ENCODE measurements at places on chromosomes 7 and 10.

GRCh38 chr10:83476211-83476610 lies 663.1 kb upstream of the GHITM start:
- DNase-seq: no peak

DNA sequence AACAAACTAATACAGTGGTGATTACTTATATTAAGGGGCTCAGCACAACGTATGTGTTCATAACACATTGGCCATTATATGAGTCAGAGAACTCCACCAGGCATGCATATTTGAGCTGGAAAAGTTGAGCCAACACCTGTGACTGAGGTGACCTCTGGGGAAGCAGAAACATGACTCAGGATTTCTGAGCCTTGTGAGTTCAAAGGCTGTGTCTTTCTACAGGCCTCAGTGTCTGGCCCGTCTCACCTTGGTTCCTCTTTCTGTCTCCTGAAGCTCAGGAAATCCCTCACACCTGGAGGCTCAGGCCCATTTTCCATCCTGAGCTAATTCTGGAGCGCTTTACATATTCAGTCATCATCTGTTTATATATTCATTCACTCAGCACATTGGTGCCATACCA lies 230.9 kb upstream of the AGK start:
- DNase-seq: no peak

GRCh38 chr7:143042790-143043271 lies 9.3 kb upstream of the OR6V1 start:
- DNase-seq: no peak

GRCh38 chr7:41882745-41883420 lies 180.0 kb upstream of the INHBA start:
- DNase-seq: no peak

DNA sequence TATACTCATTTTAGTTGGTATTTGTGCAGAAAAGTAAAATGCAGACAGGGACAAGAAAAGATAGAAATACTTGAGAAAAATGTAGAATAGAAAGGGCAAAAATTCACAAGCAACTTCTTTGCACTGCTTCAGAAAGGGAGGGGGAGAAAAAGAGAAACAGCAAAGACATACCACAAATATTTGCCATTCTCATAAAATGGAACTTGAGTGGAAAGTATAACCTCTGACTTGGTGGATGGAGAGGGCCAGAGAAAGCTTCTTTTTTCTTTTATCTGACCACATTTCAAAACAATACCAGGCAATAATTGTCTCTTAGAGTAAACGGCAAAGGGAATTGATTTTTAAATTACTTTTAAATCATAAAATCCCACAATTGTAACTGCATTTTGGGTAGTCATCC lies 35.8 kb upstream of the TRUB1 start:
- no peak for DNase-seq

DNA sequence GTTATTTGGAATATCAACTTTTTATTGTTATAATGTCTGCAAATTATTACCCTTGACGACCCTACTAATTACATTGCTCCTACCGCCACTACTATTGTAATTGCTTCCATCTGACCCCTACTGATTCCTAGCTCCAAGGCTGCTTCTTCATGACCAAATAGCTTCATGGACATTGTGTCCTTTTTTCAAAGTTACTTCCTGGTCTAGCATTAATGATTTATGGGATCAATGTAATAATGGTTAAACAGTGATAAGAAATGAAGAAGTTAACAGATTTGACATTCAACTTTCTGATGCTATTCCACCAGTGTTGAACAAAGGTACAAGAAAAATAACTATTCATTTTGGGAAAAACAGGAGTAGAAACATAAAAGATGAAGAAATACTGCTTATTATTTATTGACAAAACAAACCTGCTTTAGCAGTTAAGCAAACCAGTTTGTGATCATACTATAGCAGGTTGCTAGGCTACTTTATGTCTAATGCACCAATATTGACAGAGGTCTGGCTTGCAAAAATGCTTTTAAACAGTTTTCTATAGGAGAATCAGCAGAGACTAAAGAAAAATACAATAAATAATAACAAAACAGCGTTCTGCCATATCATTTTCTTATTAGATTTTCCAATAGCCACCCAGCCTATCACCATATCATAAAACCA lies 125.8 kb downstream of the PCLO start:
- no peak for DNase-seq

- no peak for DNase-seq
Observed at GRCh38 chr7:73969991-73970390, 58.0 kb upstream of the ELN start.

DNA sequence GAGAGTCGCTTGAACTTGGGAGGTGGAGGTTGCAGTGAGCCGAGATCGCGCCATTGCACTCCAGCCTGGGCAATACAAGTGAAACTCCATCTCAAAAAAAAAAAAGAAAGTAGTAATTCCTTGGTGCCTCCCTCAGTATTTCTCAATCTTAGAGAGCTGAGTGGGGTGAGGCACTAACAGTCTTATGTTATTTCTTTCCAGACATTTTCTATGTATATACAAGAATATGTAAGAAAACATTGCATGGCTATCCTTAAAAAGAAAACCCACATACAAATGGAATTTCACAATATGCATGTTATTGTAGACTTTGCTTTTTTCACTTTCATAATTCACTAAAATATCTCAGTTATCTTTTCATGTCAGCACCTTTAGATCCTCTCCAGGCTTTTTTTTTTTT lies 13.6 kb upstream of the SLF2 start:
- DNase-seq: no peak

DNA sequence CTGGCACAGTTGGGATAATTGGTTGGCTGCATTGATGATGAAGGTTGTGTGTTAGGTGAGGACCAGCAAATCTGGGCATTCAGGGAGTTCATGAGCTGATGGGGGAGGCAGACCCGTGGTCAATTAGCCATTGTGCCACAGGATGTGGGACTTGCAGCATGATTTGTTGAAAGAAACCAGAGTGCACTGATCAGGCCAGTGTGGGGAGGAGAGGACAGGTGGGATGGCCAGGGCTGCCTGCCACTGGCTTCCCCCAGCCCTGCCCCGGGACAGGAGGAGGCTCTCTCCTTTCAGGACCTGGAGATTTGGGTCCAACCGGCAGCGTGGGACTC lies 4.3 kb downstream of the CLIP2 start:
- no peak for DNase-seq

DNA sequence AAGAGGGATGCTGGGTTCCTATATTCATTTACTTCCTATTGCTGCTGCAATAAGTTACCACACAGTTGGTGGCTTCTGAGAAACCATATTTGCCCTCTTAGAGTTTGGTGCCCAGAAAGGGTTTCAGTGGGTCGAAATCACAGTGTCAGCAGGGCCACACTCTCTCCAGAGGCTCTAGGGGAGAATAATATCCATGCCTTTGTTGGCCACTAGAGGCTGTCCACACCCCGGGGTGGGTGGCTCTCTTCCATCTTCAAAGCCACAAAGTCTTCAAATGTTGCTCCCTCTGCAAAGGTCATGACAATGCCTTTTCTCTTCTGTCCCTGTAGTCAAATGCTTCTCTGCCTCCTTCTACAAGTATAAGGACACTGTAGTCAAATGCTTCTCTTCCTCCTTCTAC lies 989.4 kb downstream of the CCSER2 start:
- no peak for DNase-seq

- DNase-seq: no peak
Observed at GRCh38 chr10:81576336-81576735, 298.7 kb upstream of the NRG3 start.

GRCh38 chr10:20271490-20271889 lies 455.3 kb downstream of the PLXDC2 start:
- no peak for DNase-seq

DNA sequence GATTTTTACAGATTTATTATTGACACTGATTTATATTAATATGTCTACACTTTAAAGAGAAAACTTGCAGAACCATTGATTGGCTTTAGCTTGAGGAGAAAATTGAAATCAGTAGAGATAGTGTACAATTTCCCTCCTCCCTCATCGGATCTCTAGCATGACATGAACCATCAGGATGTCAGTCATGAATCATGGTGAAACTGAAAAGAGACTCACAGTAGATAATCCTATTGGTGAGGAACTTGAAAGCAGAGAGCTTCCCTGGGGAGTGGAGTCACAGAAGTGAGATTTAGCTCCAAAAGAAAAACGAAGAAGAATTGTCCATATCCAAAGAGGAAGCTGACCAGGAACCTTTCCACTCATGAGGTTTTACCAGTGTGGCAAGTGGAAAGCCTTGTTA lies 346.8 kb downstream of the ABCA13 start:
- DNase-seq: no peak

DNA sequence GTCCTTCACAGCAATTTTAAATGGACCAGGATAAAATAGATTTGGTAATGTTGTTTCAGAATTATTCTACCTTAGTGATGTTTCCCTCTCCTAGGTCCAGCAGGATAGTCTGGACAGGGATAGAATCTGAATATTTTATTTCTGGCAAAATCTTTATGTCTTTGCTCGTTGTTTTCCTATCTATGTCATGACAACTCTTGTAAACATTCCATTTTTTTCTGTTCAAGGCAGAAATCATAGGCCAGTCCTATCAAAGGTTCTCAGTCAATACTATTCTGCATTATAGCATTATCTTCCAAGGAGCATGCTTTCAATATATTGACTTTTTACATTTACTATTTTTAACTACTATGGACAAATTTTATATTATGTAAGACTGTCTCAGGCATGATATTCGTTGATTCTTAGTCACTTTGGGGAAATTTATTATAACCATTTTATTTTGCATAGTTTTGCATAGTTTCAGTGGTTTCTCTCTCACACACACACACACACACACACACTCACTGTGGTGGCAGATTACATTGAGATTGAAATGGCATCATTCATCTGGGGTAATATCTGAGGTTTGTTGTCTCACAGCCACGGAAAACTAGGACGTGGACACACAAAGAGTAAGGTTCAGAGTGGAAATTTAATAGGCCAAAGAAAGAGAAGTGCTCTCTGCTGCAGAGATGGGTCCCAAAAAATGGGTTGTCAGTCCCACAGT lies 17.2 kb downstream of the TAS2R60 start:
- DNase-seq: no peak

GRCh38 chr7:94335586-94335985 lies 59.1 kb upstream of the COL1A2 start:
- no peak for DNase-seq

- DNase-seq: no peak
Observed at GRCh38 chr7:157378390-157378789, 41.6 kb downstream of the DNAJB6 start.

DNA sequence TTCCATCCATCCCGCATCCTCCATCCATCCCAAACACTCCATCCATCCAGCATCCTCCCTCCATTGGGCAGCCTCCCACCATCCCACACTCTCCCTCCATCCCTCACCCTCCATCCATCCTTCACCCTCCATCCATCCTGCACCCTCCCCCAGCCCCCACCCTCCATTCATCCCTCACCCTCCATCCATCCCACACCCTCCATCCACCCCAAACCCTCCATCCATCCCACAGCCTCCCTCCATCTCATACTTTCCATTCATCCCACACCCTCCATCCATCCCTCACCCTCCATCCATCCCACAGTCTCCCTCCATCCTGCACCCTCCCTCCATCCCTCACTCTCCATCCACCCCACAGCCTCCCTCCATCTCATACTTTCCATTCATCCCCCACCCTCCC lies 60.4 kb downstream of the FOXI2 start:
- no peak for DNase-seq

DNA sequence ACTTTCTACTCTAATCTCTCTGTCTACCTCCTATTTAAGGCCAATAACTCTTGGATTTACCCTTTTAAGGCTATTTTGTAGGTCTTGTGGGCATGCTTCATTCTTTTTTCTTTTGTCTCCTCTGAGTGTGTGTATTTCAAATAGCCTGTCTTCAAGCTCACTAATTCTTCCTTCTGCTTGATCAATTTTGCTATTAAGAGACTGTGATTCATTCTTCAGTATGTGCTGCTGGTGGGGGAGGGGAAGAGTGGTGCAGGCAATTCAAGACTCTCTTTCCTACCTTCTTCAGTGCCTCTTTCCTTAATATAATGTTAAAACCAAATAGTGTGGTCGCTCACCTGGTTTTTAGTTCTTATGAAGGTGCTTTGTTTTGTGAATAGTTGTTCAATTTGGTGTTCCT lies 20.0 kb downstream of the ABCB1 start:
- DNase-seq: no peak

GRCh38 chr7:26083113-26083512 lies 68.9 kb upstream of the NFE2L3 start:
- DNase-seq: no peak

DNA sequence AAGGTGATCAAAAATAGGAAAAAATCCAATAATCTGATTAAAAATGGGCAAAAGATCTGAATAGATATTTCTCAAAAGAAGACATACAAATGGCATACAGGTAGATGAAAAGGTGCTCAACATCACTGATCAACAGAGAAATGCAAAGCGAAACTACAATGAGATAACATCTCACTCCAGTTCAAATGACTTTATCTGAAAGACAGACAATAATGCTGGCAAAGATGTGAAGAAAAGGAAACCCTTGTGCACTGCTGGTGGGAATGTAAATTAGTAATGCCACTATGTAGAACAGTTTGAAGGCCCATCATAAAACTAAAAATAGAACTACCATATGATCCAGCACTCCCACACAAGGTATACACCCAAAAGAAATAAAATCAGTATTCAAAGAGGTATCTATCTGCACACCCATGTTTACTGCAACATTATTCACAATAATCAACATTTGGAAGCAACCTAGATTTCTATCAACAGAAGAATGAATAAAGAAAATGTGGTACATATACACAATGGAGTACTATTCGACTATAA lies 85.0 kb downstream of the LRRN3 start:
- DNase-seq: no peak

- DNase-seq: no peak
Observed at GRCh38 chr10:8040651-8041050, 13.8 kb upstream of the GATA3 start.

GRCh38 chr10:124343351-124344265 lies 75.1 kb downstream of the OAT start:
- DNase-seq: no peak

- DNase-seq: no peak
Observed at GRCh38 chr7:96306385-96307125, 15.3 kb downstream of the SLC25A13 start.

DNA sequence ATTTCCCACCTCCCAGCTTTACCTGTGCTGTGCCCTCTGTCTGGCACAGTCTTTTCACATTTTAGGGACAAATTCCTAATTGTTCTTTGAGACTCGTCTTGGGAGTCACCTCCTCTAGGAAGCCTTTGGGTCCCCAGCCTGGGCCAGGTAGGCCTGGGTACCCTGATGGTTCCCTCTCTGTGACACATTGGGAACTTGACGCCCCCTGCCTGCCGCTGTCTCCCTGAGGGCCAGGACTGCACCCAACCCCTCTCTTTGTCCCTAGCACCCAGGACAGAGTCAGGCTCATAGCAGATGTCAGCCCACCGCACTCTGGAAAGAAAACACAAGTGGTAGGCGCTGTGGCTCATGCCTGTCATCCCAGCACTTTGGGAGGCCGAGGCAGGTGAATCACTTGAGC lies 71.4 kb downstream of the GTF2IRD1 start:
- DNase-seq: no peak

DNA sequence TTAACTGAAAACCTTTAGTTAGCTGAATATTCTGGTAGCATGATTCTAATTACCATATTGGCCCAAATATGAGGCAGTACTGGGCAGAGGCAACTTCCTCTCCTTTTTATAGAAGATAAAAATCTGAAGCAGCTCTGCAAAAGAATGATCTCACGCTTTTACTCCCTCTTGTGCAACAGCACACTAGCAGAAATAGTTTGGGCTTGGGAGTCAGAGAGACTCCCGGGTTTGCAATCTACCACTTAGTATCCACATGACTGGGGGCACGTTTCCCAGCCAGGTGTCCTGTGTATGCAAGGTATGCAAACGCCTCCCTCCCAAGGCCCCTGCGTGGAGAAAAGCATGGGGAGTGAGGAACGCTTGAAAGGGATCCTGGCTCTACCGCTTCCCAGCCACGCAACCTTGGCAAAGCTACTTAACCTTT lies 47.2 kb upstream of the RHEB start:
- no peak for DNase-seq

GRCh38 chr10:130040351-130040750 lies 70.3 kb downstream of the C10orf143 start:
- no peak for DNase-seq
